ENCODE measurements at places on chromosomes 2 and 18.

DNA sequence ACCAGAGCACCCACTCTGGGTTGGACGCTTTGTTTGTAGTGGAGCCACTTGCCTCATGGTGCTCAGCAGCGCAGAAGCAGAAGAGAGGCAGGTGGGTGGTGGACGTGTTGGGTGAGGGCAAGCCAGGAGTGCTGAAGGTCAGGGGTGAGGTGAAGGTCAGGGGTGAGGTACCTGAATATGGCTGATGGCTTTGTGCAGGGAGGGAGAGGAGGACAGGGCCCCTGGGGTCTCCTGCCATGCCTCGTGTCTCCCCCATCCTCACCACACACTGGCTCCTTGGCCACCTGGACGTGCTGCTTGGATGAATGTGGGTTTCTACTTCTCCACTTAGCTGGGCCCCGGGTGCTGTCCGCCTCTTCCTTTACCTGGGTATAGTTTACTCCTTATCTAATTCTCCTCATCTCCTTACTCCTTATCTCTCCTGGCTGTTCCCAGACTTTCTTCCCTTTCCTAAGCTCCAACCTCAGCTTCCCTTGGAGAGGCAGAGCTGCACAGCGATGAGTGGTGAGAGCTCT is 68.1 kb downstream of the DYSF start:
- DNase-seq: no peak

- DNase-seq: no peak
These were observed 7.3 kb downstream of the TEX261 start for GRCh38 chr2:70987386-70987785.

DNA sequence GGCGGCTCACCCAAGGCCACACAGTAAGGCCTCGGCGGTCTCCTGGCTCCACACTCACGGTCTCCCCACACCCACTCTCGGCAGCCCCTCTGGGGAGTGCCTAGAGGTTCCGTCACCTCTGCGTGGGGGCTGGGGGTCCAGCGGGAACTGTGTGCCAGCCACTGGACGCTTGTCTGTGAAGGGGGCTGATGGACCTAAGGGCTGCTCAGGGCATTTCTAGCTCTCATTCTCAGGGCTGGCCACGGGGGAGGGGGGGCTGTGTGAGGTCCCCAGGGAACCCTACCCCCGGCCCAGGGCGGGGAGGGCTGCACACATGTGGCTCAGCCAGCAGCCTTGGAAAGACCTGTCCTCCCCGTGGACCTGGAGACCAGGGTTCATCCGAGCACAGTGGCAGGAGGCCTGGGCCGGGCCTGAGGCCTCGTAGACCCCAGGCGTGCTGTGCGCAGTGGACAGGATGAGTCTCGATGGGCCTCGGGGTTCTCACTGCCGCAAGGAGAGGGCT is 27.1 kb upstream of the ODC1 start:
- no peak for DNase-seq

DNA sequence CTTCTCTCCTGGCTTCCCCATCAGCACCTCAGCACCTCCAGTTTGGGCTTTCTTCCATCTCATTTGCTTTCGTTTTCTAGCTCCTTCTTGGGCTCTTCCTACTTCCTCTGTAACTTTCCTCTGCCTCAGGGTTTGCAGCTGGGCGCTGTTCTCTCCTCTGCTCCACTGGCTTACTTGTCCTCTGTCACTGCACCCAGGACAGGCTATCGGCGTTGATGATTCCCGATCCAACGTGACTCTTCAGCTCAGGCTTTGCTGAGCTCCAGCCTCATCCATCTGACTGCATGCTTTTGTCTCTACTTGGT is 362.4 kb downstream of the CYRIA start:
- DNase-seq: no peak
